ENCODE measurements at places on chromosomes 11 and 22.

DNA sequence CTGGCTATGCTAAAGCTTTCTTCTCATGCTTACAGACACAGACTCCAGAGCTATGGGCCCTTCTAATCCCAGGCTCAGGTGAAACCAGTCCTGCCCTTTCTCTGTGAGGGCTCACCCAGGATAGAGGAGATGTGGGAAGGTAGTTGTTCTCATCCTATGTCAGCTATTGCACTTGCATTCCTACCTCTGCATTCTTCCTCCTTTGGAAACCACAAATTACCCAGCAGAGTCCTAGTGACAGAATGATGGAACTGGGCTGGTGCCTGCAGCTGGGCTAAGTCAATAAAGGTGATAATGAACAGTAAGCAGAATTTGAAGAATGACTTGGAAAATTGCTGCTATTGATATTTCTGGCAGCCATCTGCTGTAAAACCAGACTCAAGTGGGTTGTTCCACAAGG lies 560.0 kb downstream of the TMEM135 start:
- DNase-seq, result no peak

- DNase-seq, result peak; percentile 43
These were observed 539.3 kb downstream of the OPCML start for GRCh38 chr11:132992838-132993631.

GRCh38 chr11:59776210-59777066 lies 21.3 kb downstream of the STX3 start:
- DNase-seq, result peak; percentile 44

GRCh38 chr11:30889143-30889794 lies 303.1 kb upstream of the MPPED2 start:
- peak; percentile 76 for DNase-seq

- peak; percentile 36 for DNase-seq
These were observed 74.2 kb downstream of the KIRREL3 start for GRCh38 chr11:126926376-126926791.

GRCh38 chr11:132631989-132632388 lies 900.3 kb downstream of the OPCML start:
- peak; percentile 30 for DNase-seq

DNA sequence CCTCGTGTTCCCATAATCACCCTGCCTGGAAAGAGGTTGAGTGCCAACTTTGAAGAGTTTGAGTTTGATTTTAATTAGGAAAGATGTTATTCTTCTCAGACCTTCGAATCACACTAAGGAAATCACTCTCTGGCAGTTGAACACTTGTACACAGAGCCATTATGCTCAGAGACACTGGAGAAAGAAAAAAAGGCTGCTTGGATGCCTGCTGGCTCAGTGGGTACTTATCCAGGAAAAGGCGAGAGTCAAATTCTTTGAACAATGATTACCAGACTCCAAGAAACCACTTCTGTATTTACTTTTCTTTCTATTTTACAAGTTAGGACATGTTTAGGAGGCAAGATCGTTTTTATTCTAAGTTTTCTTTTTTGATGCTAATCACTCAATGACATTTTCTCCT lies 438.5 kb upstream of the FAT3 start:
- DNase-seq, result no peak

GRCh38 chr22:49894322-49895054 lies 23.8 kb downstream of the ALG12 start:
- no peak for DNase-seq

DNA sequence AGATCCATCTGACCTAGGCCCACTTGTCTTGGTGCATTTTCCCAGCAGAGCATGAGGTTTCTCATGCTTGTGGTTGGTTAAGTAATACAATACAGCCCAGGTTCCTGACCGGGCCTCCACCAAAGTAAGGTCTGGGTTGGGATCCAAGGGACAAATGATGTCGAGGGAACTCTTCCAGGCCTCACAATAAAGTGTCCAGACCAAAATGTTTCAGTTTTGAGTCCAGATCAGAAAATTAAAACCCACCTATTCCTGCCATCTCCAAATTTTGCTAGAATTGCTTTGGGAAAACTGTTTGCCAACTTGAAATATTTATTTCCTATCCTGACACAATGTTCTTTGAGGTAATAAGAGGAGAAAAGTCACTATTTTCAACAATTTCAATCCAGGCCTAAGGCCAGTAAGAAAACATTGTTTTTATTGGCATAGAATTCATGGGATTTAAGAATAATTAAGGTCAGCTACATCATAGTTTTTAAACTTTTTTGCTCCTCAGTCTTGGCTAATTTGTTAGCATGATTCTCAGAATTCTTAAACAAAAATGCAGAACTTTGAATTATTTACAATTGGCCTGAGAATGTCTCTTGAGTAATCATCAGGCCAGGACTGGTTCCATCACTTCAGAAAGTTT lies 51.4 kb downstream of the ME3 start:
- DNase-seq, result peak; percentile 70

- no peak for DNase-seq
These were observed 31.3 kb downstream of the DAGLA start for GRCh38 chr11:61711498-61711897.
